ENCODE measurements at places on chromosomes 16 and 17.

DNA sequence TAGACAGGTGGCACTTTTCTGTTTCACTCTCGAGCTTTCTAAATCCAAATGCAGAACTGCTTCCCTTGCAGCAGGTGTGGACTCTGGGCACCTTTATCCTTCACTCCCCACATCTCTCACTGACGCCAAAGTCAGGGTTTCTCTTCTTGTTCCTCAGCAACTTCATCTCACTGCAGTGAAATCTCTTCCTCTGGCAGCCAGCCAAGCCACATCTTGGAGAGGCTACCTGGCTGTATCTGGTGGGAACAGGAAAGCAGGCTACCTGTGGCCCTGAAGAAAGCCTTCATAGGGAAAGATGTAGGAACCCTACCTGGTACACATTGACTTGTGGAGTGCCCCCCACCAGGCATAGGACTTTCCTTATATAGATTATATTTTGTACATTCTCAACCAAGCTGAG is 159.1 kb downstream of the UTP18 start:
- DNase-seq: no peak

DNA sequence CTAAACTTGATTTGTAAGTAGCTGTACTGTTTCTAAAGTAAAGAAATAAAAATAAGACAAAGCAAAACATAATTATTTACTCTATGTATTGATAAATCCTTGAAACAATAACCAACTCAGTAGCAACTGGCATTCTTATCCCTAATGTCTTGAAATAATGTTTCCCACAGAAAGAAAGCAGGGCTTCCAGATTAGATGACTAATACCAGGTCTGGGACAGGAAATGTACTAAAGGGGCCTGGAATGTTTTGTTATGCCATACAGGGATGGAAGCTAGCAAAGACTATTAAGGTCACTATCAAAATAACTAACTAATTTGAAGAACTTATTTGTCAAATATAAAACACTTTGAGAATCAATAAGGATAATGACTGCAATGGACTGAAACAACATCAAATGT is 82.1 kb downstream of the CFDP1 start:
- DNase-seq: no peak

GRCh38 chr16:75789237-75789636 is 62.9 kb upstream of the CPHXL start:
- DNase-seq: no peak

GRCh38 chr16:30947859-30948666 is 805 bp upstream of the ORAI3 start:
- no peak for DNase-seq

DNA sequence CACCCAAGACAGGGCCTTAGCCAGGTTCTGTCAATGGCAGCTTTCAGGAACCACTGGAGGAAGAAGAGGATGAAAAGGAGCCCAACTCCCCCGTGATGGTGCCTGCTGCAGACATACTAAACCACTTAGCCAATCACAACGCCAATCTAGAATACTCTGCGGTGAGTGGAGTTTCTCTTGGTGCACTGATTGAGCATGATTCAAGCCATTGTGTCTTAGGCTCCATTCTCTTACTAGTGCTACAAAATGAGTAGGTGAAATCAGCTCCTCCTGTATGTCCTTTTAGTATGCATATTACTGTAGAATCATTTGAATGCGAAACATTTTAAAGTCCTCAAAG is 1.4 kb downstream of the SETD6 start:
- no peak for DNase-seq

GRCh38 chr17:49894761-49895160 is 46.9 kb upstream of the TAC4 start:
- DNase-seq: no peak

- DNase-seq: no peak
Observed at GRCh38 chr17:320139-320538, 32.5 kb downstream of the RPH3AL start.

GRCh38 chr16:73846356-73846755 is 450.3 kb upstream of the PSMD7 start:
- DNase-seq: no peak

GRCh38 chr17:337453-337852 is 15.2 kb downstream of the RPH3AL start:
- DNase-seq: no peak

- DNase-seq: no peak
Observed at GRCh38 chr17:72772331-72772821, 320.1 kb downstream of the SLC39A11 start.

GRCh38 chr16:51615141-51615540 is 464.1 kb upstream of the SALL1 start:
- DNase-seq: no peak

DNA sequence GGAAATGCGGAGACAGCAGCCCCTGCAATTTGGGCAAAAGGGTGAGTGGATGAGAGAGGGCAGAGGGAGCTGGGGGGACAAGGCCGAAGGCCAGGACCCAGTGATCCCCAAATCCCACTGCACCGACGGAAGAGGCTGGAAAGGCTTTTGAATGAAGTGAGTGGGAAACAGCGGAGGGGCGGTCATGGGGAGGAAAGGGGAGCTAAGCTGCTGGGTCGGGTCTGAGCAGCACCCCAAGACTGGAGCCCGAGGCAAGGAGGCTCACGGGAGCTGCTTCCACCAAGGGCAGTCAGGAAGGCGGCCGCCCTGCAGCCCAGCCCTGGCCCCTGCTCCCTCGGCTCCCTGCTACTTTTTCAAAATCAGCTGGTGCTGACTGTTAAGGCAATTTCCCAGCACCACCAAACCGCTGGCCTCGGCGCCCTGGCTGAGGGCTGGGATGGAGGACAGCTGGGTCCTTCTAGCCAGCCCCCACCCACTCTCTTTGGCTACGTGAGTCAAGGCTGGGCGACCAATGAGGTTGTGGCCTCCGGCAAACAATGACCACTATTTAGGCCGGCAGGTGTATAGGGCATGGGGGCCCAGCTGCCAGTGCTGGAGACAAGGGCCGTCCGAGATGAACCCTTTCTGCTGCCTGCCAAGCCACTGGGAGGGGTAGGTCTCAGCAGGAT is 507 bp downstream of the SERPINF1 start:
- no peak for DNase-seq

DNA sequence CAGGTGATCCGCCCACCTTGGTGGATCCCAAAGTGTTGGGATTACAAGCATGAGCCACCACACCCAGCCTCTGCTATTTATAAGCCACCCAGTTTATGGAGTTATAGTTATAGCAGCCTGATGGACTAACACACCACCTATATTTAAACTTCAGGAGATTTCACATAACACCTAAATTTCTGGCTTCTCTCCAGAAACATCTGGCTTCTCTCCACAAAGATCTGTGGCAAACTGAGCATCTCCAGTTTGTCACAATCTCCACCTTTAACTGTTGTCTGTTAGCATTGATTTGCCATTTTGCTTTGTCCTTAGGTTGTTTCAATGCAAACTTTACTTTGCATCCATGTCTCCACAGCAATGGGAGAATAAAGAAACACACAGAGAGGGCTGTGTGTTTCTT is 39.6 kb downstream of the GDE1 start:
- no peak for DNase-seq

GRCh38 chr17:37708008-37708615 is 36.7 kb downstream of the HNF1B start:
- no peak for DNase-seq

GRCh38 chr17:14672830-14673229 is 371.9 kb downstream of the HS3ST3B1 start:
- no peak for DNase-seq

- DNase-seq: no peak
Observed at GRCh38 chr16:19718624-19718965, 524 bp downstream of the IQCK start.

DNA sequence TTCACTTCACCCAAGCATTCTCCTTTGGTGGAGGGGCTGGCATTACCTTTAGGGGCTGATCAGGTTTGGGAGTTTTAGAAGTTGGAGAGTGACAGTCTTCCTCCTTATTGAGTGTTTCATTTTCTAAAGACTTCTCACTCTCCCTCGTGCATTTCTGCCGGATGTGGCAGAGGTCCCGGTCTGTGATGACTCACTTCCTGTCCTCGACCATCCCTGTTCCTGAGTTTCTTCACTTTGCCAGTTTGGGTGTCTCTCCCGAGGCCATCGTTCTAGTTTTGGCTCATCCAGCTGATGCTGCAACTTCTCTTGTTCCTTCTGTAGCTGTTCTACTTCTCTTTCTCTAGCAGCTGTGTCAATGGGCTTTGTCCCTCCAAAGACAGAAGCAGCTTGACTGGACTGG is 104.3 kb downstream of the PHKB start:
- no peak for DNase-seq

DNA sequence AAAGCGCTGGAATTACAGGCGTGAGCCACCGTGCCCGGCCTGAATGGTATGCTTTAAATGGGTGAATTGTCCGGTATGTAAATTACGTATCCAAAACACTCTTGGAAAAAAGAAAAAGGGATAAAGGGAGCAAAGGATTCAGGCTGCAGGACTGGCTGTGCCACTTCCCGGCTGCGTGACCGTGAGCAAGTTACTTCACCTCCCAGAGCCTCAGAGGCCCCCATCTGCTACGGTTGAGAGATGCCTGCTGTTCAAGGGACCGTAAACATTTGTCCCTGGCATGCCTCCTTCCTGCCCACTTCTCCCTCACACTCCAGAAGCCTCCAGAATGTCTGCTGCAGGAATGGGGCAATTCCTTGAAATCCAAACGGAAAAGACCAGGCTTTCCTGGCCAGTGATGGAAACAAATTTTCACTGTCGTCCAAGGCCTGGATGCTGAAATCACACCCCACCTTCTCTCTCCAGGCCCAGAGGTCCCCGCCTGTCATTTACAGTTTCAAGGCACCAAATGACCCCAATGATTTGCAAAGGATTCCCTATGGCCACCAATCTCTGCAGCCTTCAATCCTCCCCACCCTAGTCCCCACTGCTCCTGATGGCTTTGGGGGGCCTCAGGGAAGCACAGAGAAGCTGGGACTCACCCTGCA is 22.9 kb upstream of the LITAF start:
- DNase-seq: no peak

GRCh38 chr17:71438631-71439146 is 682.1 kb upstream of the SOX9 start:
- peak; percentile 95 for DNase-seq

DNA sequence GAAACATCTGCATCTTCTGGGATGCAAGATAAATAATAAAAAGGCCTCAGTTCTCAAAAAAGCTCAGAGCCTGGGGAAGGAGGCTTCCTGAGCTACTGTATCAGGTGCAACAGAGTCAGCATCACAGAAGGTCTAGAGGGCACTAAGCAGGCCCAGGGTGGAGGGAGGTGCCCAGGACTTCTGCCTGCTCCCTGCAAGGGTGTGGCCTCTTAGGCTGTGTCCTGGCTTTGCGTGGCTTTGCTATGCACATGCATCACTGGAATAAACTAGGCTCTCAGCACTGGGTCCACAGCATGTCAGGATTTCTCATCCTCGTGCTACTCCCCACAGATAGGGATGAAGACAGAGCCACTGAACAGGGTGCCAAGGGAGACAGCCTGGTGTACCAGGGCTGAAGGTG is 25.5 kb downstream of the CDK5R1 start:
- no peak for DNase-seq

- no peak for DNase-seq
Observed at GRCh38 chr17:81523402-81524038, 4.7 kb upstream of the FSCN2 start.

- no peak for DNase-seq
Observed at GRCh38 chr16:3951861-3952736, 71.6 kb upstream of the CREBBP start.

DNA sequence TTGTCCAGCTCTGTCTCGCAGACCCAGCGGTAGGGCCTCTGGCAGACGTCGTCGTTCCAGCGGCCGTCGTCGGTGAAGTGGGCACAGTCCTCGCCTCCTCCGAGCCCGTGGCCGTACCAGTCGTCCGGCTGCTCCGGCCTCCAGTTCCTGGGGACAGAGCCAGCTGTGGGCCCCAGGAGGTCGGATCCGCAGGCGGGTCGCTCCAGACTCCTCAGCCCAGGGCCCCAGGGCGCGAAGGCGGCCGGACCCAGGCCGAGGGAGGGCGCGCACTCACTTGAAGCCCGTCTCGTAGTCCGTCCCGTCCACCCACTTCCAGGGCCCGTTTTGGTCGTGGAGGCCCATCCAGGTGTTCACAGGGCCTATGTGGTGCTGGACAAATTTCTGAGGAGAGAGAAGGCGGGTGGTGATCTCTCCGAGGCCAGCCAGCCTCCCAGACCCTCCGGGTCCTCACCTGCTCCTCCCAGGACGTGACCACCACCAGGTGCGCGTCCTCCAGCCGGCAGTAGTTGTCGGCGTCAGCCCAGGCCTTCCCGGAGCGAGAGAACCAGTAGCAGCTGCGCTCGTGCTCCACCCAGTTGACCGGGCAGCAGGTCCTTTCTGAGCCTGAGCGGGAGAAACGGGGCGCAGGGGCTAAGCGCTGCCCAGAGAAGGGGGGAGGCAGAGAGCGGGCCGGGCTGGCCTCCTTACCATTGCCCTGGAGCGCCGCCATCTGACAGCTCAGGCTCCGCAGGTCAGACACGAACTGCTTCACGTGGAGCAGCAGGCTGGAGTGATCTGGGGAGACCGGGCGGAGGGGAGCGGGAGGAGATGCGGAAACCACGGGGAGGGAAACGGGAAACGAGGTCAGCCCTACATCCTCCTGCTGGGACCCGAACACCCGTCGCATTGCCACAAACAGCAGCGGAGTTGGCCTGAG is 5.2 kb downstream of the ASGR1 start:
- DNase-seq: no peak

DNA sequence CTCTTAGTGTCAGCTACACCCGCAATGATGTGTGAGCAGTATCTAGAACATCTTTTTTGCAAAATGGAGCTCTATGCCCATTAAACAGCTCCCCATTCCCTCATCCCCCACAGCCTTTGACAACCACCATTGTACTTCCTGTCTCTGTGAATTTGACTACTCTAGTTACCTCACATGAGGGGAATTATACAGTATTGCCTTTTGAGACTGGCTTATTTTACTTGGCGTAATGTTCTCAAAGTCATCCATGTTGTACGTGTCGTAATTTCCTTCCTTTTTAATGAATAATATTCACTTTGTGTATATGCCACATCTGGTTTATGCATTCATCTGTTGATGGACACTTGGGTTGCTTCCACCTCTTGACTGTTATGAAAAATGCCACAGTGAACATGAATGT is 23.2 kb upstream of the CCL22 start:
- DNase-seq: no peak

GRCh38 chr17:8668176-8668740 is 37.7 kb upstream of the MYH10 start:
- no peak for DNase-seq

DNA sequence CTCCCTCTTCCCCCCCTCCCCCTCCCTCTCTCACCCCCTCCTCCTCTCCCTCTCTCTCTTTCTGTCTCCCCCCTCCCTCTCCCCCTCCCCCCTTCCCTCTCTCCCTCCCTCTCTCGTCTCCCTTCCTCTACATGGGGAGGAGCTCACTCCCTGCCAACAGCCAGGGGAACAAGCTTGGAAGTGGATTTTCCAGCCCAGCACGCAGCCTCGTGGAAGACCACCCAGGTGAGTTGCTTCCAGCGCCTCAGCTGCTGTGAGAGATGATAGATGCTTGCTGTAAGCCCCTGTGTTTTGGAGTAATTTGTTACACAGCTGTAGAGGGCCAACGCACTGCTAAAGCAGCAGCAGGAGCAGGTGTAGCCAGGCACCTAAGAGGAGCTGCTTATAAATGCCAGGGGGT is 20.8 kb downstream of the ACTG1 start:
- no peak for DNase-seq
